CD4-positive, alpha-beta T cell (primary cell): ENCODE measurements at places on chromosomes 7 and 10. TPM values are rescaled to one million over a fixed set of nuclear protein-coding genes. Genes with fewer than 3 reads are reported as not detected.

DNA sequence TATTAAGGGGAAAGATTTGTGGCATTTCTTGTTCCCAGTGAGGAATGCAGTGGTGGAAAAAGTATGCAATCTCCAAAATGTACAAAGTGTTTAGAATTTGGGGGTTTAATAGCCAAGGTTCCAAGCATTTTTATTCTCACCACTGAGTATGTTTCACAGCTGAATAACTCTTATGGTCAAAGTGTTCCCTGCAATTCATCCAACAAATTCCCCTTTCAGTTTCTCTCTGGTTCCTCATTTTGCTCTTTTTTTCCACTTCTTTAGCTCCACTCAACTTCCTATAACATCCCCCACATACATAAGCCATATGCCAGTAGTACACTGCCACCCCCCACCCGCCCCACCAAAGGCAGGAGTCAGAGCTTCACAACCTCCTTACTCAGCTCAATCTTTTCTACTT, 4.6 kb downstream of the HECW1 start:
- no peak for DNase-seq

- DNase-seq, result no peak
Measured at GRCh38 chr10:10831085-10831484, 186.6 kb upstream of the CELF2 start.

GRCh38 chr7:86790383-86790782, 146.7 kb downstream of the GRM3 start:
- DNase-seq, result no peak

DNA sequence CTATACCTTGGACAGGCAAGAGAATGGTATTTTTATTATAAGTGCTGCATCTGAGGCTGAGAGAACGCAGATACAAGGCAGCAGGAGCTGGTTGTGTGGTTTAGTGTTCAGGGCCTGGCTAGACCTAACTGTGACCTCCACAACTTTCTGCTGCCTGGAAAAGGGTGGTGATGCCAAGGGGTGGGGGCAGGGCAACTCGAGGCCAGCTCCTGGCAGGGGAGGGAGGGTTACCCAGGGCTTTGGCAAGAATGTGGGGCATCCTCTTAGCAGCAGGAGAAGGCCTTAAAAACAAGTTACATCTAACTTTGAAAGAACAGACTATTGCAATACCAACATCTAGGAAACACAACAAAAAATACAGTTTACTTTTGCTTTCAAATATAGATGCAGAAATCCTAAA, 13.0 kb downstream of the MXI1 start:
- DNase-seq, result no peak

- no peak for DNase-seq
Measured at GRCh38 chr7:84137812-84138211, 56.8 kb downstream of the SEMA3A start.

- no peak for DNase-seq
Measured at GRCh38 chr7:4054158-4054557, 627.9 kb upstream of the FOXK1 start.

TMEM139 gene
- 0.20 TPM for total RNA-seq

CCDC136 gene
- total RNA-seq, result 4.5 TPM

TBXAS1 gene
- total RNA-seq, result 5.5 TPM
